ENCODE measurements at places on chromosomes 12 and 14.

DNA sequence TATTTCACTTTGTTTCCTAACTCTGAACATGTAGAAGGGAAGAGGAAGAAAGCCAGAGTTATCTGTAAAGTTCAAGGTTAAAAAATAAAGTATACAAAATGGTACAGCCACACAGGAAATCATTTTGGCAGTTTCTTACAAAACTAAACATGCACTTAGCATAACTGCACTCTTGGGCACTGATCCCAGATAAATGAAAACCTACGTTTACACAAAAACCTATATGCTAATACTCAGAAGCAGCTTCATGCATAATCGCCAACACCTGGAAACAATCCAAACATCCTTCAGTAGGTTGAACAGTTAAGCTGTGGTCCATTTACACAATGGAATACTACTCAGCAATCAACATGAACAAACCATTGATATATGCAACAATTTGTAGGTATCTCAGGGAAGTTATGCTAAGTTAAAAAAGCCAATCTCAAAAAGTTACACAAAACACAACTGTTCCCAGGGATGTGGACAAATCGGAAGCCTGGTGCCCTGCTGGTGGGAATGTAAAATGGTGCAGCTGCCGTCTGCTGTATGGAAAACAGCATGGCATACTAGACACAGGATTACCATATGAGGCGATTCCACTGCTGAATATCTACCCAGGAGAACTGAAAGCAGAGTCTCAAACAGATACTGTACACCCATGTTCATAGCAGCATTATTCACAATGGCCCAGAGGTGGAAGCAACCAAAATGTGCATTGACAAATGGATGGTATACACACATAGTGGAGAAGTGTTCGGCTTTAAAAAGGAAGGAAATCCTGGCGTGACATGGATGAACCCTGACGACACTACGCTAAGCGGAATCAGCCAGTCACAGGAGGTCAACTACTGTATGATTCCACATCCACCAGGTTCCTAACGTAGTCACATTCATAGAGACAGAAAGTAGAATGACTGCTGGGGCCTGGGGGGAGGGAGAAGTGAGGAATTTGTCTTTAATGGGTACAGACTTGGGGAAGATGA lies 37.7 kb downstream of the NRDE2 start:
- no peak for DNase-seq

- peak; percentile 16 for DNase-seq
Measured at GRCh38 chr14:33564774-33565630, 385.9 kb downstream of the EGLN3 start.

DNA sequence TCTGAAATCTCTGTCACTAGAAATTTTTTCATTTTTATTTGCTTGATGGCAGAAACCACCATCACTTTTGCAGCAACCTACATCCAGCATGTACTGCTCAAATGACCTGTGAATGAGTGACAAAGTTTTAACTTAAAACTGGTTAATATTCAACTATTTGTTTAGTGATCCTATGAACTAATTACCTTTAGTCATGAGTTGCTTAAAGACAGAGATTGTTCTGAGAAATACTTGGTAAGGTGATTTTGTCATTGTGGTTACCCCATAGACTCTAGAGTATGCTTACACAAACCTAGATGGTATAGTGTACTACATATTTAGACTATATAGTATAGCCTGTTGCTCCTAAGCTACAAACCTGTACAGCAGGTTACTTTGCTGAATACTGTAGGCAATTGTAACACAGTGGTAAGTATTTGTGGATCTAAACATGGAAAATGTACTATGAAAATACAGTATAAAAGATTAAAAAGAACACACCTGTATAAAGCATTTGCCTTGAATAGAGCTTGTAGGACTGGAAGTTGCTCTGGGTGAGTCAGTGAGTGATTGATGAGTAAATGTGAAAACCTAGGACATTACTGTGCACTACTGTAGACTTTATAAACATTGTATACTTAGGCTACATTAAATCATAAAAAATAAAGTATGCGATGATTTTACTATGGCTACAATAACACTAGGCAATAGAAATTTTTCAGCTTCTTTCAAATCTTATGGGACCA lies 256.6 kb upstream of the PPFIA2 start:
- DNase-seq, result no peak

DNA sequence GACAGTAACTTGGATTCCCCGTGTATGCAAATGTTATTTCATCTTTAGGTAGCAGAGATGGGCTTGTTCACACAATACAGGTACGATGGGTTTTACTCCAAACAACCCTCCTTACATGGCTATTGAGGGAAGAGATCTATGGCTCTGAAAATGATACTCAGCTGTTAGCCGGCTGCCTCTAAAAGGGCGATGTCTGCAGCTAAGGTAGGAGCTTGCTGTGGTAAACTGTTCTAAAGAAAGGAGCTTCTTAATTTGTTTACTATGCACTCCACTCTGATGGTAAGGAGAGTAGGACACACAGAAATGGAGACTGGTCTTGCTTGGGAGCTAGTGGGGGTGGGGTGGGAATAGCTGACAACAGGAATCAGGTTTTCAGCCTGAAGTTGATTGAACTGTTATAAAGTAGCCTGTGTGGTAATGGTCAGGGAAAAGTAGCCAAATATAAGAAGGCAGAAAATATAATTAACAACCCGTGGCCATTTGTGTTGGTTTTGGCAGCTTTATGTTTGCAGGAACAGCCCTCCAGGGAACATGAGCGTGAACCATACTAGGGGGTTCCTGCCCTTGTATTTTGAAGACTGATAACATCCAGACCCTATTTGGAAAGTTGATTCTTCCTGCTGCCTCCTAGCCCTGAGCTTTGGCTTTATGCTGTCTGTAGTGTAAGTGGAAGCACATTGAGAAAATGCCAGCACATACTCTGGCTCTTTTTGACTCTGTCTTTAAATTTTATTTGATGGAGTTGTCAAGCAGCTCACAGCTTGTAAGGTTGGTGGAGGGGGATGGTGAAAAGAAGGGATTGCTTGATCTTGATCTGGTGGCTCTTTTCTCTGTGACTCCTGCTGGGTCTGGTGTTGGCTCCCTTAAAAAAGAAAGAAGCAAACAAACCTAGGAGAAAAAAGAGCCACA lies 929.8 kb downstream of the DIO2 start:
- no peak for DNase-seq

- DNase-seq, result no peak
Measured at GRCh38 chr12:50637870-50638481, 125.9 kb upstream of the ATF1 start.

- DNase-seq, result no peak
Measured at GRCh38 chr14:104378698-104379113, 200.9 kb upstream of the C14orf180 start.

- no peak for DNase-seq
Measured at GRCh38 chr12:24705216-24705615, 243.7 kb downstream of the BCAT1 start.

- DNase-seq, result no peak
Measured at GRCh38 chr12:52259657-52260243, 14.7 kb upstream of the KRT86 start.

GRCh38 chr12:12018454-12018853 lies 52.3 kb upstream of the BCL2L14 start:
- DNase-seq, result no peak

DNA sequence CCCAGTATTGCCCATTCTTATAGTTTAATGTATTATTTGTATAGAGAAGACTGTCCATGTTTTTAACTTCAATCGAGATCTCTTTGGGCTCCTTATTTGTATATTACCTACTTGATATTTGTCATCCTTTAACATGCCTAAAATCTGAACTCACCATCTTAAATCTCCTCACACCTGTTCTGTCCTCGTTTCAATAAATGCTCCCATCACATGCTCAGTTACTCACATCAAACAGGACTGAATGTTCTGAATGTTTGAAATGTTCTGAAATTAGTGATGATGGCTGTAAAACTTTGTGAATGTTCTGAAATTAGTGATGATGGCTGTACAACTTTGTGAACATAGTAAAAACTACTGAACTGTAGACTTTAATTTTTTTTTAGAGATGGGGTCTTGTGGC lies 34.5 kb downstream of the COCH start:
- DNase-seq, result no peak

DNA sequence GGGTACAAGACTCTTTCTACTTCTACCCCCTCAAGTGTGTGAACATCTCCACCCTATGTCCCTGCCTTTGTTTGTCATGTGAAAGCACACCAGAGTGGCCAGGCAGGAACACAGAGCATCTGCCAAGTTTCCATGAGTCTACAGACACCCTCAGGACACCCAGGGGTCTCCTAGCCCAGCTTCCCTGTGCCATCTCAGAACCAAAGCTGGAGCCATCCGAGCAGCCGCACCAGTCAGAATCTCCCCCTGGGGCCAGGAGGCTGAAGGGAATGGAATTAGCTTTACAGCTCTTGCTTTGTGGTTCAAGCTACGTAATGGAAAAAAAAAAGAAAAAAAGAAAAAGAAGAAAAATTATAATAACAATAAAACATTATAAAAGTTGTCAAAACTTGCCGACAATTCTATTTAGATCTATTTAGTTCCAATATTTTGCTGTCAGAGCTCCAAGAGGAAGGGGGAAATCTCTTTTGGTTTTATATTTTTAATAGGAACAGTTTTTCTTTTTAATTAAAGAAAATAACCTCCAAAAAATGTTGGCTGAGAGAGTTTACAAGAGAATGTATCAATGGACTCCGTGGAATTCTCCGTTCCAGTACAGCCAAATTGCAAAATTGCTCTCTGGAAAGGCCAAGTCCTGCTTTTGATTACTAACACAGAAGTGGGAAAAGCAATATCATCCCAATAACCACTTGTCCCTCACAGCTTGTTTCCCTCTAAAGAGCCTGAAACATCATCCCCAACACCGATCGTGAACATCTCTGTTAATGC lies 37.1 kb downstream of the TBX5 start:
- no peak for DNase-seq

GRCh38 chr14:23512156-23512555 lies 39.4 kb downstream of the ZFHX2 start:
- no peak for DNase-seq

- no peak for DNase-seq
Measured at GRCh38 chr12:126860210-126860609, 1406.8 kb upstream of the TMEM132C start.

- no peak for DNase-seq
Measured at GRCh38 chr12:47400266-47400665, 305.6 kb downstream of the RPAP3 start.

- DNase-seq, result no peak
Measured at GRCh38 chr14:42855085-42855484, 1248.4 kb downstream of the LRFN5 start.

DNA sequence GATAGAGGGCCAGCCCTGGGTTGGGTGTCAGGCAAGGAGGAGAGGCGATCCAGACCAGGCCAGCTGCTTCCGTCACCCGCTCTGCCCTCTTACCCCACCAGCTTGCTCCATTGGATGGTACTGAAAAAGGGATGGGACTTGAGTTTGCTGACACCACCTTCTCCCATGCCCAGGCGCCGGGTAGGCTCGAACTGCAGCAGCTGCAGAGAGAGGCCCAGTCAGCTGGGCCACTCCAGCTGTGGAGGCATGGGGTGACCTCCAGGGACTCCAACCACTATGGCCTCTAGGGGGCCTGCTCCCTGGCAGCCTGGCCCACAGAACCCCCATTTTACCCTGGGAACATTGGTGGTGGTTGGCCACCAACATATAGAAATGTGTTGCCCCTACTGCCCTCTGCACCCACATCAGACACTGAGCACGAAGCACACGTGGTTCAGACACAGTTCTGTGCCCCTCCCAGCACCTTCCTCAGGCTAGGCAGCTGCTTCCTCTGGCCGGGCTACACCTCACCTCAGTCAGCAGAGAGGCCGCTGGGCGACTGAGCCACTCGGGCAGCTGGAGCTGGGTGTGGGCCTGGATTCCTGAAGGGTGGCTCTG lies 16.0 kb downstream of the RPS6KL1 start:
- DNase-seq, result no peak

DNA sequence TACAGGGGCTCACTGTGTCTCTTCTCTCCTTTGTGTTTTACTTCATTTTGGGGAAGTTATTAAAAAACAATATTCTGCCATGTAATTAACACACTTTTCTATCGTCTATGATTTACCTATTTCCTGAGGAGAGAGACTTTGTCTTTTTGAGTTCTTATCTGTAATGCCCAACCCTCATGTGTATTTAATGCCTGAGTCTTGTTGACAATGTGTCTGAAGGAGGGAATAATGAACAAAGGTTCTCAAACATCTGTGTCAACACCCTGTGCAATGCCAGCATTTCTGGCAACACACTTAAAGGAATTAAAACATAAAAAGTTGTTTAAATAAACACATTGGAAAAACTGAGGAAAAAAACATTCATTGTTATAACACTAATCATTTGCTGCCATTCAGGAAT lies 147.1 kb downstream of the SLC15A5 start:
- DNase-seq, result no peak

DNA sequence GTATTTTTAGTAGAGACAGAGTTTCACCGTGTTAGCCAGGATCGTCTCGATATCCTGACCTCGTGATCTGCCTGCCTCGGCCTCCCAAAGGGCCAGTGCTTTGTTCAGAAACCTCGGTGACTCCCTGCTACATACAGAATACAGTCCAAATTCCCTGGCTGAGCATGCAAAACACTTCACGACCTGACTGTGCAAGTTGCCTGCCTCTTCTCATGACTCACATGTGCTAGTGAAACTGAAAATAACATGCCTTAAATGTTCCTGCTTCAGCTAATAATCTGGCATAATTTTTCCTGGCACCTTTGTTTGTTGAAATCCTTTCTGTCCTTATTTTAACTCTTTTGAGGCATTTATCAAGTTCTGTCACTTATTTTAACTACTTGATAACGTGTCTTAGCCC lies 8.2 kb downstream of the DMAC2L start:
- DNase-seq, result no peak

DNA sequence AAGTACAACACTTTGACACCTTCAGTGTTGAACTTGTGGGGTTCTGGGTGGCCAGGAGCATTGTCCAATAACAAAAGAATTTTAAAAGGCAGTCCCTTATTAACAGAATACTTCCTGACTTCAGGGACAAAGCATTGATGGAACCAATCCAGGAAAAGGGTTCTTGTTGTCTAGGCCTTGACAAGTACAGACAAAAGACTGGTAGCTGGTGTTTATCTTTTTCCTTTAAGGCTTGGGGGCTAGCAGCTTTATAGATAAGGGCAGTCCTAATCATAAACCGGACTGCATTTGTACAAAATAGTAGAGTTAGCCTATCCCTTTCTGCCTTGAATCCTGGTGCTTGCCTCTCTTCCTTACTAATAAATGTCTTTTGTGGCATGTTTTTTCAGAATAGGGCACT lies 27.4 kb downstream of the FAM177A1 start:
- no peak for DNase-seq

DNA sequence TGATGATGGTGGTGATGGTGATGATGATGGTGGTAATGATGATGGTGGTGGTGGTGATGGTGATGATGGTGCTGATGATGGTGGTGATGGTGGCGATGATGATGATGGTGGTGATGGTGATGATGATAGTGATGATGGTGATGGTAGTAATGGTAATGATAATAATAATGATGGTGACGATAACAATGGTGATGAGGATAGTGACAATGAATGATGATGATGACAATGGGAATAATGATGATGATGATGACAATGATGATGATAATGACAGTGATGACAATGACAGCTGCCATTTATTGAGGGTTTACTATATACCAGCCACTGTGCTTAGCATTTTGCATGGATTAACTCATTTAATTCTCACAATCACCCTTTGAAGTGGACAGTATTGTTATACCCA lies 94.6 kb downstream of the SRRM4 start:
- no peak for DNase-seq

Data from GM12864 (cell line).